ENCODE measurements at places on chromosomes 5 and 9. TPM values are rescaled to one million over a fixed set of nuclear protein-coding genes. Genes with fewer than 3 reads are reported as not detected.

GRCh38 chr5:112186401-112186990 lies 232.6 kb downstream of the EPB41L4A start:
- peaks cover 6% of the 10 kb centered on the region for H3K4me1 ChIP-seq
- H3K36me3 ChIP-seq = no peaks in the 10 kb centered on the region
- no peaks in the 10 kb centered on the region for H3K27me3 ChIP-seq
- H3K4me3 ChIP-seq = no peak overlapping the region
- no peak overlapping the region for H3K27ac ChIP-seq

GRCh38 chr5:109700516-109701153 lies 10.9 kb downstream of the MAN2A1 start:
- H3K27me3 ChIP-seq = no peaks in the 10 kb centered on the region
- H3K36me3 ChIP-seq = no peaks in the 10 kb centered on the region
- H3K4me3 ChIP-seq = no peak overlapping the region
- peaks cover 16% of the 10 kb centered on the region for H3K4me1 ChIP-seq
- no peak for DNase-seq

DNA sequence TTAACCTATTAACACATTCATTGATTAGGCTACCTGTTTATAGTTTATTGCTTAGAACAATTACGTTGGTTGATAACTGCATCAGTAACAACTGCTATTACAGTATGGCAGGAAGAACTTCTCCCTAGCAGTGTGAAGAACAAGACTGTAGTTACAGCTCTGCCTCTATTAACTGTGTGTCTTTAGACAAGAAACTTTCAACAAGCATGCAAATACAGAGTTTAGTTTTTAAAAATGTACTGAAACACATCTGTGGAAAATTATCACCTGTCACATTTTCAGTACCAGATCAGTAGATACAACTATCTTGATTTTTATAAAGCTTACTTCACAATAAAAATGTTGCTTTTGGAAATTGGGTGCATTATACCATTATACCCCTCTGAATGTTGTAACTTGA lies 22.2 kb downstream of the ELL2 start:
- no peaks in the 10 kb centered on the region for H3K36me3 ChIP-seq
- no peaks in the 10 kb centered on the region for H3K4me1 ChIP-seq
- no peaks in the 10 kb centered on the region for H3K27me3 ChIP-seq
- no peak overlapping the region for H3K4me3 ChIP-seq
- no peak for DNase-seq

The ANGPTL2 gene
- 10.6 TPM for total RNA-seq

GRCh38 chr9:104923289-104923688 lies 4.7 kb downstream of the ABCA1 start:
- no peak for DNase-seq
- no peak overlapping the region for H3K4me3 ChIP-seq
- H3K27ac ChIP-seq = no peak overlapping the region
- H3K4me1 ChIP-seq = no peaks in the 10 kb centered on the region
- no peaks in the 10 kb centered on the region for H3K36me3 ChIP-seq

- peak within 1 kb of the TSS; percentile 90 for H3K4me3 ChIP-seq
- no peaks in the 10 kb centered on the region for H3K36me3 ChIP-seq
- no peaks in the 10 kb centered on the region for H3K27me3 ChIP-seq
- H3K4me1 ChIP-seq = no peaks in the 10 kb centered on the region
Measured at GRCh38 chr9:85741875-85742596, at the start of gene AGTPBP1. Gene AGTPBP1 (minus strand): TSS chr9:85741954. CDS start chr9:85712533, 29,421 bp downstream.

The PDE6A gene
- not detected for total RNA-seq

GRCh38 chr9:109411798-109412352 lies 86.2 kb downstream of the PTPN3 start:
- peaks cover 15% of the 10 kb centered on the region for H3K4me1 ChIP-seq
- H3K27ac ChIP-seq = no peak overlapping the region
- no peaks in the 10 kb centered on the region for H3K36me3 ChIP-seq
- no peak overlapping the region for H3K4me3 ChIP-seq
- no peak for DNase-seq

The DMRT3 gene
- total RNA-seq = not detected

DNA sequence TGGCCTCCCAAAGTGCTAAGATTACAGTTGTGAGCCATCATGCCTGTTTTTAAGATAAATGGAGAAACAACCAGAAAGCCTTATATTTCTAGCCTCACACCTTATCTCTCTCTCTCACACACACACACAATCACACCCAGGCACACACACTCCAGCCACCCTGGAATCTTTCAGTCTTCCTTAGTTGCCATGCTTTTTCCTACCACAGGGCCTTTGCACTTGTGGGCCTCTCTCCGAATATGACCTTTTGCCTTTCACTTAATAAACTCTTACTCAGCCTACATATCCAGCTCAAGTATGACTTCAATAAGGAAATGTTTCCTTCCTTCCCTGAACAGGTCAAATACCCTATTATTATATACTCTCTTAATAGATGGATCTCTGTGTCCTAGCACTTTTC lies 290.7 kb downstream of the NFIB start:
- H3K27ac ChIP-seq = no peak overlapping the region
- no peaks in the 10 kb centered on the region for H3K36me3 ChIP-seq
- DNase-seq = no peak

The FOXI1 gene
- not detected for total RNA-seq

The ZNF366 gene
- not detected for total RNA-seq

DNA sequence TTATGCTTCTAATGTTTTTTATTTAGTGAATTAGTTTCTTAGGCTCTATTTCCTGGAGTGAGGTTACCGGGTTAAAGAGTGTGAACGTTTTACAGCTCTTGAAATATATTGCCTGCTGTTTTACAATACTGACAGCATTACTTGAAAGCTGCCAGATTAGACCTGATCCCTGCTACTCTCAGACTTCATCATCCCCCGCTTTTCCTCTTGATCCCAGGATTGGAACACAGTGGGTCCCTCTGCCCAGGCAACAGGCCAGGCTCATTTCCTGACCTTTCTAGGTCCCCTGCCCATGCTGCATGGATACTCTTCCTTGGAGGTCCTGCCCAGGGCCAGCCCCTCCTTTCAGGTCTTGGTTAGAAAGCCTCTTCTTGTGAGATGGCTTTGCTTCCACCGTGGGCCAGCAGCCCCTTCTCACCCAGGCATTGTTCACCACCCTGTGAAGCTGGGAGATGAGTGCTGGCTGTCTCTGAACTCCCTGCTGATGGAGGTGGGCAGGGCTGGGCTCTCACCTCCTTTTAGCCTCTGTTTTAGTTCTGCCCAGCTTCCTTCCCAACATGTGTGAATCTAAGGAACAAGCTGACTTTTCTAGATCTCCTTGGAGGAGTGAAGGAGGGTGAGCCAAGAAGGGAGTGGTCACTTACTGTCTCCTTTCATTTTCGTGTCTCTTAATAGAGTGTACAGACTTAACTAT lies 15.5 kb upstream of the FAM120AOS start:
- no peak for DNase-seq
- no peaks in the 10 kb centered on the region for H3K27me3 ChIP-seq
- H3K27ac ChIP-seq = no peak overlapping the region
- H3K4me1 ChIP-seq = peaks cover 19% of the 10 kb centered on the region
- no peak overlapping the region for H3K4me3 ChIP-seq
- no peaks in the 10 kb centered on the region for H3K36me3 ChIP-seq

DNA sequence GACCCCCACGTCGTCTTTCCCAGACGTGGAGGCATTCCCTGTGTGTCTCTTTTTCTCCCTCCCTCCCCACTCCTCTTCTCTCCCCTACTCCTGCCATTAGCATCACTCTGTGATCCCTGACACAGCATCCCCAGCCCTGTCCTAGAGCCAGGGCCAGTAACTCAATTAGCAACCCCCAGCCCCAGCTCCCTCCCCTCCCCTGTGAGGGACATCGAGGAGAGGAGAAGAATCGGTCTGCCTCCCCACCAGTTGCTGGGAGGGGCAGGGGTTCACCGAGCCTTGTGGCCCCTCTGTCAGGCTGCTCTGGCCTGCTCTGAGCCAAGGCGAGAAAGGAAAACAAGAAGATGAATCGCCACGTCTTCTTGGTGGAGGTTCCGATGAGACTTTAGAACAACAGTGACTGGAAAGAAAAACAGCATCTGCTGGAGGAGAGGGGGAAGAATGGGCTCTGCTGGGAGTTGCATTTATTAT lies 123.1 kb downstream of the PAPPA start:
- H3K4me3 ChIP-seq = no peak overlapping the region
- peaks cover 37% of the 10 kb centered on the region for H3K4me1 ChIP-seq
- H3K27me3 ChIP-seq = peaks cover 20% of the 10 kb centered on the region
- DNase-seq = peak; percentile 56

DNA sequence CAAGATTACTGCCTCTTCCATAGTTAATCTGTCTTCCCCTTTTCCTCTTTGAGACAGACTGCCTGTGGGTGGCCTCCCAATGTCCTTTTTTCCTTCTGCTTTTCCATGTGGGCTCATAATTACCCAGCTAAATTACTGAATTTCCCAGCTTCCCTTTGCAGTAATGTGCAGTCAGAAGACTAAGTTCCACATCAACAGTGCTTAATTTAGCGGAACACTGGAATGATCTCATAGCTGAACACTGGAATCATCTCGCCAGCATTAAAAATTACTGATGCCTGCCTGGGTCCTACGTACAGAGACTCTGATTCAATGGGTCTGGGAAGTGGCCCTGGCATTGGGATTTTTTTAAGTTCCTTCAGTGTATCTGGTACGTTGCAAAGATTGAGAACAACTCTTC lies 84.3 kb downstream of the DNAH5 start:
- no peak for DNase-seq
- no peak overlapping the region for H3K27ac ChIP-seq
- H3K36me3 ChIP-seq = no peaks in the 10 kb centered on the region
- no peak overlapping the region for H3K4me3 ChIP-seq

- DNase-seq = no peak
- H3K36me3 ChIP-seq = no peaks in the 10 kb centered on the region
- no peak overlapping the region for H3K4me3 ChIP-seq
- no peak overlapping the region for H3K27ac ChIP-seq
- H3K4me1 ChIP-seq = no peaks in the 10 kb centered on the region
Measured at GRCh38 chr5:64149268-64149667, 16.4 kb upstream of the RNF180 start.

- no peak overlapping the region for H3K4me3 ChIP-seq
- H3K27me3 ChIP-seq = no peaks in the 10 kb centered on the region
- no peaks in the 10 kb centered on the region for H3K36me3 ChIP-seq
- H3K4me1 ChIP-seq = no peaks in the 10 kb centered on the region
- no peak for DNase-seq
- H3K27ac ChIP-seq = no peak overlapping the region
Measured at GRCh38 chr5:13503017-13503416, 441.5 kb downstream of the DNAH5 start.

- H3K4me1 ChIP-seq = no peaks in the 10 kb centered on the region
- 0 out of 2 replicates have a peak, but pooled peaks cover 2% of the 10 kb centered on the region for H3K27me3 ChIP-seq
- H3K4me3 ChIP-seq = no peak overlapping the region
- no peak overlapping the region for H3K27ac ChIP-seq
- no peaks in the 10 kb centered on the region for H3K36me3 ChIP-seq
Measured at GRCh38 chr5:153661897-153662296, 171.4 kb downstream of the GRIA1 start.

- H3K4me3 ChIP-seq = no peak overlapping the region
- no peaks in the 10 kb centered on the region for H3K36me3 ChIP-seq
- H3K4me1 ChIP-seq = no peaks in the 10 kb centered on the region
- H3K27me3 ChIP-seq = no peaks in the 10 kb centered on the region
- no peak for DNase-seq
Measured at GRCh38 chr9:75429531-75430475, 341.5 kb downstream of the OSTF1 start.

- no peaks in the 10 kb centered on the region for H3K27me3 ChIP-seq
- H3K27ac ChIP-seq = no peak overlapping the region
- no peaks in the 10 kb centered on the region for H3K36me3 ChIP-seq
- H3K4me1 ChIP-seq = no peaks in the 10 kb centered on the region
- no peak overlapping the region for H3K4me3 ChIP-seq
Measured at GRCh38 chr5:159908591-159908940, 7.7 kb upstream of the ADRA1B start.

The LRRC70 gene
- total RNA-seq = 0.17 TPM

DNA sequence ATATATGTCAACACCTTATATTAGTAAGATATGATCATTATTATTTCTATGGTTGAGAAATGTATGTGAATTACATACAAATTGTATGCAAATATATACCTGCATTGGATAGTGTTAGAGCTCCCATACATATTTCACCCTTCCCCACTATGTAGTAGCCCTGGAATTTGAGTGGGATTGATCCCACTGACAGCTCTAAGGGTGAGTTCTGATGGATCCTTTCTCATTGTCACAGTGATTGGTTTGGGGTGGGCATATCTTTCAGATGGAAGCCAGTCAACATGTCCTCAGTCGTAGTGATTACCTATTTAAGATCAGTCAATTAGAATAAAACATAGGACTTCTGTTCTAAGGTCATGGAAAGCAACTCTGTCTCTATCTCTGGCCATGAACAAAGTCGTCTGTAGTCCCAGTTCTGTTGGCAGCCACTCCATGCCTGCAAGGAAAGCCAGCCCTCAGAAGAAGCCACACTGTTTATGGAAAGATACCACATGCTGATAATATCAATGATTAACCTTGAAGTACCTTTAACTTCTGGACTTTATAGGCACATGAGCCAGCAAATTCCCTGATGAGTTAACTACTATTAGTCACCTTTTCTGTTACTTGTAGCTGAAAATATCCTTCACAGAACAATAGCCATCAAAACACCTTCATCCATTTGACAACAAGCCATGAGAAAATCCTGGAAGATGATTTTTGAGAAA lies 5.1 kb upstream of the CCDC192 start:
- H3K27me3 ChIP-seq = no peaks in the 10 kb centered on the region
- no peaks in the 10 kb centered on the region for H3K36me3 ChIP-seq
- no peak overlapping the region for H3K4me3 ChIP-seq
- no peaks in the 10 kb centered on the region for H3K4me1 ChIP-seq
- H3K27ac ChIP-seq = no peak overlapping the region
- no peak for DNase-seq

GRCh38 chr5:170183816-170184687 lies 48.7 kb upstream of the C5orf58 start:
- no peak overlapping the region for H3K27ac ChIP-seq
- no peak overlapping the region for H3K4me3 ChIP-seq
- H3K27me3 ChIP-seq = no peaks in the 10 kb centered on the region
- no peaks in the 10 kb centered on the region for H3K4me1 ChIP-seq

DNA sequence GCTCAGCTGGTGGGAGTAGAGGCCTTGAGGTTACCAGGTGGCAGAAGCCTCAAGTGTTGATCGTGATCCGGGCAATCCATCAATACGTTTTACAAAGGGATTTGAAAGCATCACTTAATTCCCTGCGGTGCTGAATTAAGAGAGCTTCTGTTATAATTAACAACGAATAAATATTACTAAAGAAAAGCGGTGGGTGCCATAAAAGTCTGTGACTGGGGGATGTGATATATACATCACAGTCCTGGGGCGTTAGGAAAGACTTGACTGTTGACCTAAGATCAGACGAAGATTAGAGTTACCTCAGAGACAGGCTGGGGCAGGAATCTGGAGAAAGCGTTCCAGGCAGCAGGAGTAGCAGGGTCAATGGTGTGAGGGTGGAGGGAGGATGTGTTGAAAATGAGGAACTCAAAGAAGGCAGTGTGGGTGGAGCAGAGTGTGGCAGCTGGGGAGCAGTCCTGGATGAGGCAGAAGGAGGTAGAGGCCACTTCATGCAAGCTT lies 6.7 kb upstream of the C5orf63 start:
- H3K4me1 ChIP-seq = peaks cover 4% of the 10 kb centered on the region
- DNase-seq = no peak
- no peaks in the 10 kb centered on the region for H3K36me3 ChIP-seq
- no peak overlapping the region for H3K4me3 ChIP-seq
- no peaks in the 10 kb centered on the region for H3K27me3 ChIP-seq

All from H1 (cell line).